ENCODE measurements at places on chromosomes 2 and 18.

GRCh38 chr2:114800371-114800770 is 357.9 kb downstream of the DPP10 start:
- DNase-seq, result no peak

DNA sequence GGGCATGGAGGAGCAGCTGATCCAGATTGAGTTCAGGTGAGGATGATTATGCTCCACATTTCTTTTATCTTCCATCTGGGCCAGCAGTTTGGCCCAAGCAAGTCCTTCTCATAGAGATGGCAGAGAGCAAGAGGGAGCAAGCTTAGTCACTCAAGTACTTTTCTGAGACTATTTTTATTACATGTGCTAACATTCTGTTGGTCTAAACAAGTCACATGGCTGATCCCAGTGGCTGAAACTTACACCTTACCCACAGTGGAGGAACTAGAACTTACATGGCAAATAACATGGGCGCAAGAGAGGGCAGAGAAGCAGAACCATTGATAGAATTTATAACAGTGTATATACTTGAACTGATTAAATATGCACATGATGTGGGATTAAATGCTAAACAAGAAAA is 105.7 kb downstream of the KYNU start:
- DNase-seq, result no peak

- peak; percentile 74 for DNase-seq
Measured at GRCh38 chr2:112784199-112785189, at the start of gene IL1A. IL1A (minus strand) TSS chr2:112784493; CDS start chr2:112783770, 723 bp downstream.

GRCh38 chr2:11530864-11531465 is 2.9 kb upstream of the GREB1 start:
- peak; percentile 13 for DNase-seq

DNA sequence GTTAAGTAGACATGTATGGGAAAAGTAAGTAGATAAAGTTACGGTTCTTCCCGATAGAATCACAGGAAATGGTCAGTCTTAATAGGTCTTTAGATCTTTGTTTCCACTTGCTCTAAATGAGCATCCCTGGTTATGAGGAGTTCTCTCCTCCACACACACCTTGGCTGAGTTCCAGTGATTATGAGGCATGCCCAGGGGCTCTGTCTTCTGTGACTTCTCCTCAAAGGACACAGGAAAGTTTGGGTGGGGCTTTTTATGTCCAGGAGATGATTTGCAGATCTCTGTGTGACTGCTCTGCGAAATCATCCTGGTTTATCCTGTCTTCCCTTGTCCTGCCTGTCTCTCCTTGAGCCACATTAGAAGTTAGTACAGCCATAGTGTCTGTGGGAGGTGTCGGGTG is 83.9 kb upstream of the EML6 start:
- DNase-seq, result no peak

DNA sequence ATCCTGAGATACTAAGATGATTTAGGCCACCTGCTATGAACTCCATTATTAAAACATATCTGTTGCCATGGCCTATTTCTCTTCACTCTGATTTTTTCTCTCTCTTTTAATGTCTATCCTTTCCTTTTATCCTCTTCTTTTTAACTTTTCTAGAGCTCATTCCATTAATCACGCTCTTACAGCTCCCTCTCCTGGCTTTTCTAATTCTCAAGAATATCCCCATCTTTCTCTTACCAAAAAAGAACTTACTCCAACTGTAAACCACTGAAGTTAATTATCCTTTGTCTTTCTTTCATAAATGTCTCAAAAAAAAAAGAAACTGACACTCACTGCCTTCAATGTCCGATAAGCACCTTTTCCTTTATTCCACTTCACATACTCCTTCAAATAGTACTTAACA is 7.9 kb downstream of the PPP3R1 start:
- no peak for DNase-seq

- DNase-seq, result peak; percentile 59
Measured at GRCh38 chr2:240646176-240646899, 21.1 kb downstream of the GPR35 start.

DNA sequence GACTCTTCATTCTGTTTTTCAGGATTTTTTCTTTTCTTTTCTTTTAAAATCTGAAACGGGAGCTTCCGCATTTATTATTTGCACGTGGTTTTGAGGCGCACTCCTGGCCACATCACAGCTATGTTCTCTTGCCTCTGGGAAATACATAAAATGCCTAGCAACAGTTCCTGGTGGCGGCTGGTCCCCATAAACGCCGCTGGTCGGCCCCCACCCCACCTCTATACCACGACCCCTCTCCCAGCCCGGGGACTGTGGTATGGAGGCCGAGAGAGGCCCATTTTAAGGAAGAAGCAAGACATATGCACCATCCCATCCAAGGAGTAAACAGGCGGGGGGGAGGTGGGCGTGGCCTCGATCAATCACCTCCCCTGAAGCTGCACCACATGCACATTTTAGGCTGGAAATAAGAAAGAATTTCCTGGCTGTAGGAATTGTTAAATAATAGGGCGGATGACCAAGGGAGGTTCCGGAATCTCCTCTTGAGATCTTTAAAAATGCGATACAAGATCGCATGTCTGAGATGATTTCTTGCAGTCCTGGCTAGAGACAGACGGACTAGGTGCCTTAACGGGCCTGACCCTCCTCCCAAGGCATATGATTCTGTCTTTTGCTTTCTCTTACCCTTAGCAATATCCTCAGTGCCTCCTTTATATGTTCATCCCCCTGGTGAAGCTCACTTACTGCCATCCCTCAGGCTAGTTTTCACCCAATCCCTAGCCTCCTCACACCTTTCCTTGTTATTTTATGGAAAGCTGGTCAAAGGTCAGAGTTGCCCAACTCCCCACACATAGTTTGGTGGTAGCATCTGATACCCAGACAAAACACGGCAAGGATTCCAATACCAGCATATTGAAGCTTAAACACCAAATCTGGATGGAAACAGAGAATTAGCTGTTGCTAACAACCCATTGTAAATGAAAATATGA is 82.4 kb downstream of the BCL2 start:
- no peak for DNase-seq

GRCh38 chr18:9905401-9905922 is 8.4 kb upstream of the VAPA start:
- DNase-seq, result peak; percentile 45

All from NB4 (cell line).